Stimulated activated CD4-positive, alpha-beta T cell treated with anti-CD3 and anti-CD28 coated beads, Interleukin-15, amount 100 ng/mL, for 24 hours (primary cell): ENCODE measurements at places on chromosomes 5 and 9.

DNA sequence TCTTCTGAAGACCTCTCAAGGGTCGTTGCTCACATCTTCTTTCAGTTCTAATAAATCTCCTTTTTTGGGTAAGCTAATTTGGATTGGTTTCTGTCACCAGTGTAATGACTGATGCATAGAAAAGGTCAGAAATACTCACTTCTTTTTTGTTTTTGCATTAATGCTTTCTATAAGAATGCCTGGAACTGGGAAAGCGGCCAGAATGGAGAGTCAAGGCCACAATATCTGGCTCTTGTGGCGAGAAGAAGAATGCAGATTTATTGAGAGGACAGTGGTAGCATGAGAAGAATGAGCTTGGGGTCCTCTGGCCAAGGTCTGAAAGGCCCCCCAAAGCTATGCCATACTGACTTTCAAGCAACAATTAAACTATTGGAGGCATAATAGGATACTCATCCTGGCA, 88.0 kb upstream of the SLC12A2 start:
- no peak for DNase-seq

DNA sequence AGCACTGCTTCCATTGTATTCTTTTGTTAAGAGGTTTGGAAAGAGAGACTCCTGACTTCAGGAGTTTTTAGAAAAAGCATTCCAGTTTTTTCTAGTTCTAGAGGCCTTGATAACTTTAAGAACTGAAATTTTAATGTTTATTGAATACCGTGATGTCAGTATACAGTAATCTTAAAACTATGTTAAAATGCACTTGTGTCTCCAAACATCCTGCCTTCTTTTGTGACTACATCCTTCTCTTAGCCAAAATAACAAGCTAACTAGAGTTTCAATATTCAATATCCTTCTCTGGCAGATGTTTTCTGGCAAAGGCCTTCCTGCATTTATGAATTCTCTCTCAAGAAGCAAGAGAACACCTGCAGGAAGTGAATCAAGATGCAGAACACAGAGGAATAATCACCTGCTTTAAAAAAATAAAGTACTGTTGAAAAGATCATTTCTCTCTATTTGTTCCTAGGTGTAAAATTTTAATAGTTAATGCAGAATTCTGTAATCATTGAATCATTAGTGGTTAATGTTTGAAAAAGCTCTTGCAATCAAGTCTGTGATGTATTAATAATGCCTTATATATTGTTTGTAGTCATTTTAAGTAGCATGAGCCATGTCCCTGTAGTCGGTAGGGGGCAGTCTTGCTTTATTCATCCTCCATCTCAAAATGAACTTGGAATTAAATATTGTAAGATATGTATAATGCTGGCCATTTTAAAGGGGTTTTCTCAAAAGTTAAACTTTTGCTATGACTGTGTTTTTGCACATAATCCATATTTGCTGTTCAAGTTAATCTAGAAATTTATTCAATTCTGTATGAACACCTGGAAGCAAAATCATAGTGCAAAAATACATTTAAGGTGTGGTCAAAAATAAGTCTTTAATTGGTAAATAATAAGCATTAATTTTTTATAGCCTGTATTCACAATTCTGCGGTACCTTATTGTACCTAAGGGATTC, 43.1 kb downstream of the NDFIP1 start:
- peak; percentile 65 for DNase-seq

GRCh38 chr5:59766427-59767210, 126.9 kb downstream of the PDE4D start:
- DNase-seq: no peak

DNA sequence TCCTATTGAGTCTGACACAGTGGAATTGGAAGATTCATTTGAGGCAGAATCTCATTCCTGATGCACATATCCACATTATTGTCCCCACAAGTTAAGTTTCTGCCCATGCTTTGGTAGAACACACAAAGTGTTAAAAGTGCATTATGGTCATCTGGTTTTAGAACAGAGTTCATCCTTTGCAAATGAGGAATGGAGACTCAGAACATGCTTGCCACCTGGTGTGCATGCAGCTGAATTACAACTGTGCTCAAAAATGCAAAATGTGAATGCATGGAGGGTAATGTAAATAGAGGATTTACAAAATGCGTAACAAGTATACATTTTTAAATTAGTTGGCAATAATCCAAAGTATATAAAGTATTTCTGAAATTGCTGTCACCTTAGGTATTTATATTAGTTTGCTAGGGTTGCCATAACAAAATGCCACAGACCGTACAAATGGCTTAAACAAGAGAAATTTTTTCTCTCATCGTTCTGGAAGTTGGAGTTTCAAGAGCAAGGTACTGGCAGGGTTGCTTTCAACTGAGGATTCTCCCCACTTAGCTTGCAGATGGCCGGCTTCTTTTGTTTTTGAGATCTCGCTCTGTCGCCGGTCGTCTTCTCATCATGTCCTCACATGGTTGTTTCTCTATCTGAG, 671.1 kb downstream of the TAF11L14 start:
- peak; percentile 2 for DNase-seq

DNA sequence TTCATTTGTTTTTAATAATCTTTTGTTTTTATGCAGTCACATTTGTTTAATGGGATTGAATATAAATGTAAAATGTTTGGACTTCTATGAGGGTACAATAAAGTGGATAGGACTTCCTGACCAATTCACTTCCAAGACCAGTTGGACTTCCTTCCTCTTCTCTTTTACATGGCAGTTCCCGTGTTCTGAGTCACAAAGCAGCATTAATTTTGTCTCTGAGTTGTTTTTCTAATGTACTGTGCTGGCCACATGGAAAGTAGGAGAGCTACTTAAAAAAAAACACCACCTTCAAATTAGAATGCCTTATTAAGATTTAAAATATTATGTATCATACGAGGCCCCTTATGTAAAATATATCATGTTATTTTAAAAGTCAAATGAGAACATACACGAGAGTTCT, 87.3 kb downstream of the CCDC171 start:
- no peak for DNase-seq

DNA sequence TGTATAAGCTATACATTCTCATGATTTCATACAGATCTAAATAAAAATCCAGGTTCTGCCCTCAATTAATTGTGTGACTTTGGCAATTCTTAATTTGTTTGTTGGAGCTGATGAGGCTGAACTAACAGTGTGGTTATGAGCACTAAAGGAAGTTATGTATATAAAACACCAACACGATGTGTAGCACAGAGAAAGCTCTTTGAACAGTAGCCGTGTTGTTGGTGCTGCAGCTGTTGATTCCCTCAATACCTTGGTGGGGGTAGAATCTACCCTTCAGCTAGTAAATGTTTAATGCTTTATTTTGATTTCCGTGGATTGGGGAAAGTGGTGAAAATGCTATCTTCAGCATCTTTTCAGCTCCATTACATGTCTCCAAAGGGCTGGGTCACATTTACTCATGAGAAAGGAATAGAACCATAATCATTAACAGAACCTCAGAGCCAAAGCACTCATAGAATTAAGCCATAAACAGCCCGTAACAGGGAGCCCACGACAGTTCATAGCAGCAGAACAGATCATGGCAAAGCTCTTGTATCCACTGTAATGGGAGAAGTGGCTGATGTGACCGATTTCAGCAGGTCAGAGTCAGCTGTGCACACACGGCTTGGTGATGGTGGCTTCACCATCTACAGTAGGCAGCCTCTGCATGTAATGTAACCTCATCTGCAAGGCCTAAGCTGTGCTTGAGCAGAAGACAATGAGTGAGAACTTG, 332.7 kb downstream of the DIRAS2 start:
- DNase-seq: no peak

DNA sequence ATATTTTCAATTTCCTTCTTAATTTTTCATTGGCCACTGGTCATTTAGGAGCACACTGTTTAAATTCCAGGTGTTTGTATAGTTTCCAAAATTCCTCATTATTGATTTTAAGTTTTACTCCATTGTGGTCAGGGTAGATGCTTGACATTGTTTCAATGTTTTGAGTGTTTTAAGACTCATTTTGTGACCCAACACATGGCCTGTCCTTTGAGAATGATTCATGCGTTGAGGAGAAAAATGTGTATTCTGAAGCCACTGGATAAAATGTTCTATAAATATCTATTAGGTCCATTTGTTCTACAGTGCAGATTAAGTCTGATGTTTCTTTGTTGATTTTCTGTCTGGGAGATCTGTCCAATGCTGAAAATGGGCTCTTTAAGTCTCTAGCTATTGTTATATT, 24.4 kb upstream of the FNIP1 start:
- no peak for DNase-seq

- no peak for DNase-seq
These were observed 27.4 kb downstream of the PTPA start for GRCh38 chr9:129138476-129139232.

- DNase-seq: no peak
These were observed 11.4 kb upstream of the LECT2 start for GRCh38 chr5:135966165-135966564.

GRCh38 chr9:107188376-107188775, 94.7 kb upstream of the RAD23B start:
- DNase-seq: no peak

DNA sequence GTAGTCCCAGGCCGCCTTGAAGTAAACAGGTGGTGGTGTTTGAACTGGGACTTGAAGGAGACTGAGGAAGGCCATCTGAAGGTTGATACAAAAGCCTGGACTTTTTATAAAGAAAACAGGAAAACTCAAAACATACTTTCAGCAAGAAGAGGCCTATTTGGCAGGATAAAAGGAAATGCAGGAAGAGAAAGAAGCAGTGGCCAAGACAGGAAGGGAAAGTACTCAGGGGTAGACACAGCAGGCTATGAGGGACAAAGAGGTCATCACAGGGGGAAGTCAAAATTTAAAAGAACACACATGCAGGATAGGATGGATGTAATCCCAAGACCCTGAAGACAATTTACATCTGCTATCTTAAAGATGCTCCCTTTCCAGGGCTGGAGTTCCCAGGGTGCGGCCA, 13.0 kb downstream of the TLE1 start:
- no peak for DNase-seq

DNA sequence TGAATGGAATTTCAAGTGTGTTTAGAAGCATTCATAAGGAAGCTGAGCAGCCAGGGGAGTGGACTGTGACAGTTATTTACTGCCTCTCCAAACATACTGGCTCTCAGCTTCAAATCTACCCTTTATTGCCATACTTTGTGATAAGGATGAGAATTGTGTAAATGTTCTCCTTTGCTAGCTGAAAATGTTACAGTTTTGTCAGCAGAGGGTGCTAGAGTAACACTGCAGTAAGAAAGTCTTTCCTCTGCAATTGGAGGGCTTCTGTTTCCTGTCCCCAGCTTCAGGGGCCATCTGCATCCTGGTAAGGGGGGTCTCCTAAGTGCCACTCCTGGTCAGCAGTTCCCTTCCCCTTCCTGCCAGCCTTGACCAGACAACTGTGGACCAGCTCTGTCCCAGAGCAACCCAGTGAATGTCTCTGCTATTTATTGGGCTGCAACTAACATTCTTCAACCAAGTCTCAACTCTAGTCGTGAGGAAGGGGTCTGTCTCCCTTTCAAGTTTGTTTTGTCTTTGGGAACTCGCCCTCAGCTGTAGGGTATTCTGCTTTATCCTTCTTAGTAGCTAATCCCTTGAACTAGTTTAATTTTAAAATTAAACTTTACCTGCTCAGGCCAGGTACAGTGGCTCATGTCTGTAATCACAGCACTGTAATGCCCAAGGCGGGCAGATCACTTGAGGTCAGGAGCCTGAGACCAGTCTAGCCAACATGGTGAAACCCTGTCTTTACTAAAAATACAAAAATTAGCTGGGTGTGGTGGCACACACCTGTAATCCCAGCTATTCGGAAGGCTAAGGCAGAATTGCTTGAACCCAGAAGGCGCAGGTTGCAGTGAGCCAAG, 45.3 kb downstream of the RAPGEF6 start:
- DNase-seq: peak; percentile 11

GRCh38 chr5:124079062-124079461, 567.1 kb downstream of the CSNK1G3 start:
- DNase-seq: no peak

- no peak for DNase-seq
These were observed 18.8 kb downstream of the ZNF510 start for GRCh38 chr9:96758845-96759673.

GRCh38 chr5:179550511-179551342, at the start of gene RUFY1:
Gene RUFY1, plus strand, starts transcription at chr5:179550554. Its CDS starts 16 bp downstream, at chr5:179550570.
- DNase-seq: peak; percentile 87

DNA sequence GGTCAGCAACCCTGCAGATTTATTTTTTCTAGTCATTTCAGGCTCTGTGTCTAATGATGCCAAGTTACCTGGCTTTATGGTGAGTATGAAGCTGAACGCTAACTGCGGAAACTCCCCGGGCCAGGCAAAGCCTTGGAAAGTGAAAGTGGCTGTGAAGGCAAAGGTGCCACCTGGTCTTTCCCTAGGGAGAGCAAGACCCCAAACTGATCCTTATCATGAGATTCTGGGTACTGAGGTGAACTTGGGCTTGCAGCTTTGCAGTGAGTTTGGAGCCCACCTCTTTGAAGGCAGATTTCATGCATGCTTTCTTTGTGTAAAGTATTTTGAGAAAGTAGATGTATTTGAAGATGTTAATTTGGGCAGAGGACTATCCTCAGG, 63.3 kb downstream of the CARTPT start:
- DNase-seq: peak; percentile 24

GRCh38 chr5:157606046-157606445, 30.5 kb upstream of the ADAM19 start:
- DNase-seq: no peak

DNA sequence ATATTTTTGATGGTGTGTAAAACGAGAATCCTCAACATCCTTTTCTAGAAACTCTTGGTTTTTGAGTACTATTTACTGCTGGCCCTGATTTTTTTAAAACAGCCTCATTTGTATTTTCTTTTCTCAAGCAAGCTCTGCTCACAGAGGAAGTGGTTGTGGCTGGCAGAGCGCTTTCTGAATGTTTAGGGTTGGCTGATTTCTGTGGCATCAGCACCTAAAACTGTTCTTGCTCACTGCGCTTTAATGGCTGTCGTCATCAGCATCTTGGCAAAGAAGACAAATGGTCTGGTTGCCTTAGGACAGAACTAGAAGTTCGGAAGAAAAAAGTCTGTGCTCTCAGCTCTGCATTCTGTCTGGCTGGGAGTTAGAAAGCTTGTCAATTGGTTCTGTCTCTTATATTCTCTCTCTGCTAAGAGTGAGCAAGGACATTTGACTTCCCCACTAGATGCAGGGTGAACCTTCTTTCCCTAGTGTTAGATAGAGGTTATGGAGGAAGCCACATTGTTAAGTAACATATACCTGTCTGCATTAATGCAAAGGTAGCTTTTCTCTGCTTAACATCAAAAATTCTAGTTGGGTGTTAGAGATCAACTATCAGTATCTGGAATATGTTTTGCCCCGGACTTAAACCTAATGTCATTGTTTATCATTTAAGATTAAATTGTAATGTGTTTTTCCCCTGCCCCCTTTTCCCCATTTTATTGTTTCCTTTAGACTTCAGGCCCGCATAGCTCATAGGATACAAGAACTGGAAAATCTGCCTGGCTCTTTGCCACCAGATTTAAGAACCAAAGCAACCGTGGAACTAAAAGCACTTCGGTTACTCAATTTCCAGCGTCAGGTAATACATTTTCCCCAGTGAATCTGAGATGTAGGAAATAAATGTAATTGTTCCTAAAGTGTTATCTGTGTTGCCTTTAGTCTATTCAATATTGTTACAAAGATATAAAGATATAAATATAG, 39.0 kb downstream of the SMARCA2 start:
- peak; percentile 74 for DNase-seq

GRCh38 chr5:125440905-125441304, 694.5 kb upstream of the ZNF608 start:
- DNase-seq: no peak
